ENCODE measurements at places on chromosomes 2 and 18.
A peak's percentile ranks its signal among the peaks of the same experiment; 100 is the strongest.

GRCh38 chr2:221346411-221346810, 225.7 kb downstream of the EPHA4 start:
- no peak for DNase-seq

- DNase-seq, result peak; percentile 71
These were observed 39.1 kb downstream of the STK17B start for GRCh38 chr2:196131949-196132925.

- no peak for DNase-seq
These were observed 142.0 kb upstream of the DNMT3A start for GRCh38 chr2:25483607-25484266.

DNA sequence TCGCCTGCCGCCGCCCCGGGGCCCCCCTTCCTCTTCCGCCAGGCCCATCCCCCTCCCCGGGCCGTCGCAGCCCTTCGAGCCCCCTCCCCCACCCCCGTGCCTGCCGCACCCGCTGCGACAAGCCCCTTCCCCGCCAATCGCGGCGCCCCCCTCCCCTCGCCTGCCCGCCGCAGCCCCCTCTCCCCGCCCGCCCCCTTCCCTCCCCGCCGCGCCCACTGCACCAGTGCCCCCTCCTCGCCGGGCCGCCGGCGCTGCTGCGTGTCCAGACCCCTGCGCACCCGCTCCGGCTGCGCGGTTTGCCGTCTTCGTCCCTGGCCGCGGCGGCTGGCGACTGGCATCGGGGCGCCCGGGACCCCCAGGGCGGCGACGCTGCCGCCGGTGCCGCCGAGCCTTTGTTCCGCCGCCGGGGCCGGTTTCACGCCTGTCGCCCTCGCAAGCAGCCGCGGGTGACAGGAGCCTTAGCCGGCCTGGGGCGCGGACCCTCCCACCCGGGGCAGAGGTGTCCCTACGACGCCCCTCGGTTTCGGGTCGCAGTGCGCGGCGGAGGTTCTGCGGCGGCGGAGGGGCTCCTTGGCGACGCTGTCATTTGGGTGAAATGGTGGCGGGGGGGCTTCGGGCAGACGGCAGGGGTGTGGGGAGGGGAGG, 18.1 kb downstream of the GPC1 start:
- DNase-seq, result no peak

- no peak for DNase-seq
These were observed 90.0 kb downstream of the CDH2 start for GRCh38 chr18:28086670-28087552.

DNA sequence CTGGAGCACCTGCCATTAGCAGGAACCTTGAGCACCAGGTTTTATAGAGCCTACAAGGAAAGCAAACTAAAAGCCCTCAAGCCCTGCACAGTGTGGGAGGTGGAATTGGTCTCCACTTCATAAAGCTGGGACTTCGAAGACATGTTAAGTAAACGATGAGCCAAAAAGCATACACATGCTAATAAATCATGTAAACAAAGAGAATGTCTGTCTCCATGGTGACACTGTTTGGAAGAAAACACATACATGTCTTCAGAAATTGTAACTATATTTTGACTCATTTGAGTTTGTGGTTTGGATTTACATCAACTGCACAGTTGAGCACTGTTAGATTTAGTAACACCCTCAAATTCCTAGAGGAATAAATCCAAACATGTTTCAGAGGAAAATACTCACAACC, 978.5 kb upstream of the LRRTM1 start:
- no peak for DNase-seq

GRCh38 chr2:60331115-60331809, 222.2 kb downstream of the BCL11A start:
- DNase-seq, result no peak

- no peak for DNase-seq
These were observed 40.4 kb downstream of the CLIP4 start for GRCh38 chr2:29155578-29155977.

DNA sequence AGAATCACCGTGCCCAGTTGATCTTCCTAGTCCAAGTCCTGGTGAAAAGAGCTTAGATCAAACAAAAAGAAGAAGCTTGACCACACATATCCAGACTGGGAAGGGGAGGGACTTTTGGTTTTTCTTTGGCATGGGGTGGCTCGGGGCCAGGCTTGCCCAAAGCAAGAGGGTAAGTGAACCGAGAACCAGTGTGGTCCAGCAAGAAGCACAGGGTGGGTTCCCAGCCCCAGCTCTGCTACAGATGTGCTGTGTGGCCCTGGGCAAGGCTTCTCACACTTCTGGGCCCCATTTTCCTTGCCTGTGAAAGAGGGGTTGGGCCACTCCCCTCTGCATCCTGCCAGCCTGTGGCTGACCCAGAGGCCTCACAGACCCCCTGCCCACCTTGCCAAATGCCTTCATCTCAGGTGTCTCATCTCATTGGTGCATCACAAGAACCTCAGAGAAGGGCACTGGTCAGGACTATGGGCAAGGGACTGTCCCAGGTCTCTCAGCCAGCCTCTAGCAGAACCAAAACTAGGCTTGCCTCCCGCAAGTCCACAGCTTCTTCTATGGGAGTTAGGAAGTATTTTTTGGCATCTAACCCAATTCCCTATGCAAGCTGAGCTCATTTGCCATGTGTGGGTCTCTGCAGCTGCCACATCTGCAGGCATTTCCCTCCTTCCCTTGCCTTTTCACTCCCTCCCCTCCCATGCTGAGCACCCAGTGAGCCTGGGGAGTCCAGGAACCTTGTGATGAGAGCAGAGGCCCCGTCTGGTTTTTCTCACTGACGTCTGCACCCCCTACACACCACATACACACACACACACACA, 6.9 kb downstream of the ATP6V1B1 start:
- DNase-seq, result no peak

DNA sequence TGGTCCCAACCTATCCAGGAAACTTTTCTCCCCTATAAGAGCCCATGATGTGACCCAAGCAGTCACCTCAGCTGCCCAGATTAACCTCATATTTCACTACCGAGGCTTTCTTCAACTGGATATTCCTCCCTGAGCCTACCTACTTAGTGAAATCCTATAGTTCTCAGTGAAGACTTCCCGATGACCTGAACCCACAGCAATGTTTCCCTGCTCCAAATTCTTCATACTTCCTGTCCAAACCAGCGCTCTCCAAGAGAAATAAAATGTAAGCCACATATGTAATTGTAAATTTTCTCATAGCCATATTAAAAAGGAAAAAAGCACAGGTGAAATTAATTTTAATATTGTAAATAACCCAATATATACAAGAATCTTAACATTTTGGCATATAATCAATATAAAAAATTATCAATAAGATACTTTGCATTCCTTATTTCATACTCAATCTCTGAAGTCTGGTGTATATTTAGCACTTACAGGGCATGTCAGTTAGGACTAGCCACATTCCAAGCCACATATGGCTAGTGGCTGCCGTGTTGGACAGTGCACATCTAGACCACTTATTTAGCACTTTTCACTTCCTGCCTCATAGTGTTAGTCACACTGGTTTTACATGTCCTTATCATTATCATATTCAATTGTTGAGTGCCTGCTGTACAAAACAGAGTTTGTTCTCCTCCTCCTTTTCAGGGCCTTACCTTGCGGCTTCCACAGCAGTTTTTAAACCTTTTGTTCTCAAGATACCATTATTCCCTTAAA, 1.9 kb upstream of the STAT4 start:
- DNase-seq, result no peak

DNA sequence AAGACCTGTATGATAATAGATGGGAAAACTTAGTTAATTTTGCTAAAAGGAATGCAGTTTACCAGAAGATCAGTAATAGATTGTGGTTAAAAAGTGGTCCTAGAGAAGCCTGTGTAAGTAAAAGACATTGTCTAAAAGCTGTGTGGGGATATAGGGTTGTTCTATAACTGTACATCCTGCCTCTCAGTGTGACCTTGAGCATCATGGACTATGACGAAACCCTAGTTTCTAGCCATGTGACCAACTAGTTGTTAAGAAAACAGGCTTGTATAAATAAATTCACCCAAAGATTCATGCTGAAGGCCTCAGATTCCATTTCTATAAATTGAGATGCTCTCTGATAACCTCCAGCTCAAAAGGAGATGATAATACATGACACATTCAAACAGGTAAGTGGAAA, 160.7 kb downstream of the IKZF2 start:
- DNase-seq, result no peak

- peak; percentile 24 for DNase-seq
These were observed 233.5 kb upstream of the ATP5MC3 start for GRCh38 chr2:175414882-175415487.
